Osteocyte (in vitro differentiated cells): ENCODE measurements at places on chromosomes 7 and 10. TPM values are rescaled to one million over a fixed set of nuclear protein-coding genes. Genes with fewer than 3 reads are reported as not detected.

DNA sequence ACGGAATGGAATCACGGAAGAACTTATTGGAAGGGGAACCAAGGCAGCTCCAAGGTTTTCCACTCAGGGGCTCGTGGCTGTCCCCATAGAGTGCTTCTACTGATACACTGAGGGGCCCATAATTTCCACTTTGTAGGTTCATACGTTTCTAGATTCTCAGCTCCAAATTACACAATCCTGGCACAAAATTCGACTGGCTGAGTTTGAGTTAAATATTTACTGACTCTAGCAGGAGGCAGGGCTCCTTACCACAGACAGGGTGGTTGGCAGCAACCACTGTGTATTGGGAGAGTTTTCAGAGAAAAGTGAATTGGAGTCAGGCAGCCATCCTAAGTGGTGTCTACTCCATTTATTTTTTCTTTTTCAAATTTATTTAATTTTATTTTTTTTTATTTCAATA lies 55.4 kb upstream of the SEC61G start:
- H3K4me3 ChIP-seq = no peak overlapping the region
- peaks cover 3% of the 10 kb centered on the region for H3K36me3 ChIP-seq
- DNase-seq = no peak
- peaks cover 5% of the 10 kb centered on the region for H3K27me3 ChIP-seq
- peaks cover 40% of the 10 kb centered on the region for H3K4me1 ChIP-seq
- H3K27ac ChIP-seq = no peak overlapping the region

DNA sequence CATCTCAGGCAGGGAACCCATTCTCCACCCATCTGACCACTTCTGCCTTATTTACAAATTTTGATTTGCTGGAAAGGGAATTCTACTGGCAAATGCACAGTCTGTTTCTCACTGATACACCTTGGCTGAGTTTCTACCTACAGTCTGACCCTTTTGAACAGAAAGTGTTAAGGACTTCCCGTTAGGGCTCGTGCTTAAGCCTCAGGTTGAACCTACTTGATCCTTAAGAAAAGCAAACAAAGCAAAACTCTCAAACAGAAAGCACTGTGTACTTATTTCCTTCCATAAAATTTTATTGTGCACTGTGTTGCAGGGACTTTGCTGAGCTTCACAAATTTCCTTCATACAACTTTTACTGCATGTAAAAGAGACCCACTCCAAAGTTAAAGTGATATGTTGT lies 367.8 kb downstream of the NRG3 start:
- DNase-seq = no peak
- H3K36me3 ChIP-seq = no peaks in the 10 kb centered on the region
- H3K4me3 ChIP-seq = no peak overlapping the region

The KBTBD2 gene
- 33.9 and 36.5 TPM in 2 replicates for total RNA-seq

The ZFAND2A gene
- total RNA-seq = 17.1 and 18.3 TPM in 2 replicates

DNA sequence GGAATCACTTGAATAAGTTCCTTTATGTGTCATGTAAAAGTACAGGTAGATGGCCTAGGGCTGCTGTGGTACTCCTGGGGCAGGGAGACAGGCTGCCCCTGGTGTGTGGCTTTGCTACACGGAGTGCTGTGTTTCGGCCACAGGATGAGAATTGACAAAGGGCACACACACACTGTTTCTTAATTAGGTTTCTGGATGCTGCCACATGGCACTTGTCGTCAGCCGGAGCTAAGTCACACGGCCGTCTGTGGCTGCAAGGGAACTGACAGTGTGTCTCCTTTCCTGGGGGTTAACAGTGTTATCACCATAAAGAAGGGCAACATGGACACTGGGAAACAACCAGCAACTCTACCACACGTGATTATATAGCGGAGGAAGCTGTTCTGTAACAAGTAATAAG lies 55.7 kb upstream of the CREB5 start:
- no peaks in the 10 kb centered on the region for H3K36me3 ChIP-seq
- no peak overlapping the region for H3K27ac ChIP-seq

DNA sequence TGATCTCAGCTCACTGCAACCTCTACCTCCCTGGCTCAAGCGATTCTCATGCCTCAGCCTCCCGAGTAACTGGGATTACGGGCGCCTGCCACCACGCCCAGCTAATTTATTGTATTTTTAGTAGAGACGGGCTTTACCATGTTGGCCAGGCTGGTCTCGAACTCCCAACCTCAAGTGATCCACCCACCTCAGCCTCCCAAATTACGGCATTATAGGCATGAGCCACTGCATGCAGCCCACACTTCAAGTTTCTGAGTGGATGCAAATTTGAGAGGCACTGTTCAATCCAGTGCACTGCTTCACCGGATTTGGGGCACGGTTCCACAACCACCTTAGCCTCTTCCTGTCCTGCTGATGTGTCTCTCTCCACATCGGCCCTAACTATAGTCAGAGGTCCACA lies 16.5 kb downstream of the CNPY1 start:
- H3K27me3 ChIP-seq = peaks cover 57% of the 10 kb centered on the region
- DNase-seq = no peak
- H3K4me1 ChIP-seq = peaks cover 5% of the 10 kb centered on the region
- H3K4me3 ChIP-seq = no peak overlapping the region
- H3K36me3 ChIP-seq = no peaks in the 10 kb centered on the region
- no peak overlapping the region for H3K27ac ChIP-seq

GRCh38 chr7:151387161-151388006 lies 22.5 kb downstream of the WDR86 start:
- no peak overlapping the region for H3K27ac ChIP-seq
- H3K36me3 ChIP-seq = no peaks in the 10 kb centered on the region
- peaks cover 42% of the 10 kb centered on the region for H3K27me3 ChIP-seq
- no peak overlapping the region for H3K4me3 ChIP-seq
- DNase-seq = peak; percentile 84

- H3K4me3 ChIP-seq = no peak overlapping the region
- H3K27ac ChIP-seq = no peak overlapping the region
- no peaks in the 10 kb centered on the region for H3K27me3 ChIP-seq
- no peak for DNase-seq
Measured at GRCh38 chr10:69807696-69808095, 6.0 kb downstream of the COL13A1 start.

The GPRIN2 gene
- total RNA-seq = 2.5 and 3.4 TPM in 2 replicates

GRCh38 chr7:11060893-11061292 lies 87.2 kb downstream of the PHF14 start:
- no peak overlapping the region for H3K27ac ChIP-seq
- H3K4me3 ChIP-seq = no peak overlapping the region
- H3K4me1 ChIP-seq = peaks cover 9% of the 10 kb centered on the region

The PKD2L1 gene
- total RNA-seq = not detected in 2 replicates

The HMX3 gene
- total RNA-seq = not detected in 2 replicates

- H3K4me3 ChIP-seq = no peak overlapping the region
- H3K4me1 ChIP-seq = peaks cover 7% of the 10 kb centered on the region
- peaks cover 39% of the 10 kb centered on the region for H3K27me3 ChIP-seq
Measured at GRCh38 chr7:43303740-43304241, 191.3 kb downstream of the HECW1 start.

- H3K4me3 ChIP-seq = no peak overlapping the region
- H3K36me3 ChIP-seq = no peaks in the 10 kb centered on the region
- no peak overlapping the region for H3K27ac ChIP-seq
- no peak for DNase-seq
Measured at GRCh38 chr7:86158111-86158510, 485.6 kb upstream of the GRM3 start.

DNA sequence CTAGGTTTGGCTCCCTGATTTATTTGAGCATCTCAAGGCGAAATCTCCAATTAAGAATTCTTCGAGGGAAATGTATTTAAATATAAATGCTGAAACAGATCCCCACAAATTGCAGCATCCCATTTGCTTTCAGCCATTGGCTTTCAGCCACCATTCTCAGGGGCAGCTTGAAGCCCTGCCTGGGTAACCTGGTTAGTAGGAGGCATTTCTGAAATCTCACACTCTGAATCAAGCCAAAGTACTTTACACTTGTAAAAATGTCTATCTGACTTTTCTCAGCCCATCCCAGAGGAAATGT lies 49.1 kb downstream of the GCC1 start:
- no peak for DNase-seq
- no peaks in the 10 kb centered on the region for H3K36me3 ChIP-seq
- H3K27me3 ChIP-seq = peaks cover 33% of the 10 kb centered on the region
- no peak overlapping the region for H3K4me3 ChIP-seq
- H3K4me1 ChIP-seq = no peaks in the 10 kb centered on the region

- no peak overlapping the region for H3K27ac ChIP-seq
- DNase-seq = no peak
- H3K36me3 ChIP-seq = no peaks in the 10 kb centered on the region
- no peak overlapping the region for H3K4me3 ChIP-seq
- no peaks in the 10 kb centered on the region for H3K27me3 ChIP-seq
Measured at GRCh38 chr10:88256886-88257285, 326.2 kb downstream of the RNLS start.

The GPER1 gene
- 2.5 and 3.0 TPM in 2 replicates for total RNA-seq

The AKR1D1 gene
- not detected in 2 replicates for total RNA-seq

- peaks cover 3% of the 10 kb centered on the region for H3K4me1 ChIP-seq
- no peaks in the 10 kb centered on the region for H3K27me3 ChIP-seq
- H3K27ac ChIP-seq = peak overlapping the region; percentile 74
- H3K36me3 ChIP-seq = peaks cover 14% of the 10 kb centered on the region
- DNase-seq = no peak
Measured at GRCh38 chr10:74213571-74214162, 62.6 kb downstream of the ADK start.

GRCh38 chr7:159088016-159088865 lies 56.4 kb downstream of the VIPR2 start:
- H3K4me3 ChIP-seq = no peak overlapping the region
- DNase-seq = peak; percentile 69
- no peaks in the 10 kb centered on the region for H3K4me1 ChIP-seq
- H3K36me3 ChIP-seq = no peaks in the 10 kb centered on the region

GRCh38 chr7:36192053-36192824 lies 39.2 kb downstream of the EEPD1 start:
- no peak for DNase-seq
- H3K36me3 ChIP-seq = no peaks in the 10 kb centered on the region
- H3K27ac ChIP-seq = no peak overlapping the region
- H3K4me3 ChIP-seq = no peak overlapping the region

DNA sequence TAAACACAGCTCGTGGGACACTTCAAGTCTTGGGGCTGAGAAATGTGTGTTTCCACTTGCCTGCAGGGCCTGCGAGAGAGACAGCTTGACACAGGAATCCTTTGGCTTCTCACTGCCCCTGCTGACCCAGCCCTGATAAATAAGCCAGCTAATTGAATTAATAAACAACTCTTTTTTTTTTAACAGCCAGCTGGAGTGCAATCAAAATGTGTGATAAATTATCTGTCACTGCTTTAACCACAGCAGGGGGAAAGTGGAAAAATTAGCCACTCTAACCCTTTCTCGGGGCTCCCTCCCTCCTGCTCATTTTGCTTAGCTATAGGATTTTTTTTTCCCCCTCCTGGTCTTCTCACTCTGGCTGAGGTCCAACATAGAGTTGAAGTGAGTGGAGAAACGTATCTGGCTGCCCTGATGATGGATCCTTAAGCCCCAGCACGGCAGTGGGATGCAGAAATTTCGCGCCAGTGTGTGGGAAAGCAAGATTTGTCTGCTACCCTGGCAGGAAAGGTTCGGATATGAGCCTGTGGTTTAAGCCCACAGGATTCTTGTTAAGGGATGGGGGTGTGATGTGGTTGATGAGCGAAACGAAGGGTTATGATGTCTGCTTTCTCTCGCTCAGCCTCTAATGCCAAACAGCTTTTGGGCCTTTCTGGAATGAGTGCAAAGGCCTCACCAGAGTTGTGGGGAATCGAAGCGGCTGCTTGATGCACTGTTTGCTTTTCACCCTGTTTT lies 173.8 kb downstream of the TRIL start:
- no peak overlapping the region for H3K4me3 ChIP-seq
- no peaks in the 10 kb centered on the region for H3K36me3 ChIP-seq
- no peak overlapping the region for H3K27ac ChIP-seq
- peaks cover 12% of the 10 kb centered on the region for H3K4me1 ChIP-seq
- no peak for DNase-seq

DNA sequence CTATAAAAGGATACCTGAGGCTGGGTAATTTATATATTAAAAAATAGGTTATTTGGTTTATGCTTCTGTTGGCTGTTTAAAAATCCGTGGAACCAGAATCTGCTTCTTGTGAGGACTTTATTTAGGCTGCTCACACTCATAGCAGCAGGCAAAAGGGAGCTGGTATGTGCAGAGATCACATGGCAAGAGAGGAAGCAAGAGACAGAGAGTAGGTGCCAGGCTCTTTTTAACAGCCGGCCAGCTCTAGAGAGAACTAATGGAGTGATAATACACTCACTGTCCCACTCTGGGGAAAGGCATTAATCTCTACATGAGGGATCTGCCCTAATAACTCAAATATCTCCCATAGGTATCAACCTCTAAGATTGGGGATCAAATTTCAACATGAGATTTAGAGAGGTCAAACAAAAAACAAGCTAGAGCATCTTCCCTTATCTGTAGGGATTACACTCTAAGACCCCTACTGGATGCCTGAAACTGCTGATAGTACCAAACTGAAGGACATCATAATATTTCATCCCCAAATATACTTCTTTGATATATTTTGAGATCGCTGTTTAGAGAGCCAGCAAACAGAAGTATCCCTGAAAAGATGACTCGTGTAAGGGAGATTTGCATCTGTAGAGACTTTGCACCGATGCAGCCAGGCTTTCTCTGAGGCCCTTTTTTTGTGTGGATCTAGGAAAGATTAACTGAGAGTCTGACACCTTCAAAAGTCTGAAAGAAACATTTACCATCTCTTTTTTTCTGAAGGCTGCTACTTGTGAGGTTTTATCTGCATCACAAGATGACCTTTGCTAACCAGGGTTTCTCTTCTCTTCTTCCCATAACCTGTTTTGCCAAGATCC lies 717.0 kb upstream of the MBL2 start:
- no peak for DNase-seq
- no peaks in the 10 kb centered on the region for H3K27me3 ChIP-seq
- no peaks in the 10 kb centered on the region for H3K4me1 ChIP-seq
- no peak overlapping the region for H3K4me3 ChIP-seq

GRCh38 chr10:78537018-78537417 lies 503.4 kb downstream of the RPS24 start:
- DNase-seq = no peak
- no peak overlapping the region for H3K27ac ChIP-seq
- H3K27me3 ChIP-seq = peaks cover 54% of the 10 kb centered on the region
- no peaks in the 10 kb centered on the region for H3K4me1 ChIP-seq
- no peaks in the 10 kb centered on the region for H3K36me3 ChIP-seq

GRCh38 chr10:126668505-126668904 lies 2.0 kb downstream of the C10orf90 start:
- H3K27me3 ChIP-seq = peaks cover 11% of the 10 kb centered on the region
- no peaks in the 10 kb centered on the region for H3K36me3 ChIP-seq
- H3K27ac ChIP-seq = no peak overlapping the region
- H3K4me3 ChIP-seq = no peak overlapping the region
- peaks cover under 1% of the 10 kb centered on the region for H3K4me1 ChIP-seq

DNA sequence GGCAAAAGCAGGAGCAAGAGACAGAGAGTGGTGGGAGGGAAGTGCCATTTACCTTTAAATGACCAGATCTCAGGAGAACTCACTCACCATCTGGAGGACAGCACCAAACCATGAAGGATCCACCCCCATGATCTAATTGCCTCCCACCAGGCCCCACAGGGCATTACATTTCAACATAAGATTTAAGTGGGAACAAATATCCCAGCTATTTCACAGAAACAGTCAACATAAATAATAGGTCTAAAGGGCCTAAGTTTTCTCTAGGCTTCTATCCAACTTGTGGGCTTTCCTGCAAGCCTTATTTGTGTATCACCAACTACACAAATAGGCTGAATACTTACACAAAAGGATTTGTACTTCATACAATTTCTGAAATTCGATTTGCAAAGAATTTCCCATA lies 196.8 kb upstream of the POT1 start:
- peak overlapping the region; percentile 45 for H3K27ac ChIP-seq
- no peak for DNase-seq
- peaks cover 16% of the 10 kb centered on the region for H3K4me1 ChIP-seq

- H3K27ac ChIP-seq = no peak overlapping the region
- no peaks in the 10 kb centered on the region for H3K4me1 ChIP-seq
Measured at GRCh38 chr7:157602156-157602555, 265.4 kb downstream of the DNAJB6 start.
